ENCODE measurements at places on chromosomes 3 and 15.

GRCh38 chr15:98196371-98196770, 235.9 kb downstream of the ARRDC4 start:
- no peak for DNase-seq

GRCh38 chr15:44956388-44956787, at the start of gene TERB2:
Gene TERB2, plus strand, starts transcription at chr15:44956687. Its CDS starts 32 bp downstream, at chr15:44956719.
- no peak for DNase-seq

GRCh38 chr15:99584081-99584600, 18.4 kb downstream of the MEF2A start:
- no peak for DNase-seq

- DNase-seq = no peak
Observed at GRCh38 chr3:35187908-35188307, 451.4 kb upstream of the ARPP21 start.

DNA sequence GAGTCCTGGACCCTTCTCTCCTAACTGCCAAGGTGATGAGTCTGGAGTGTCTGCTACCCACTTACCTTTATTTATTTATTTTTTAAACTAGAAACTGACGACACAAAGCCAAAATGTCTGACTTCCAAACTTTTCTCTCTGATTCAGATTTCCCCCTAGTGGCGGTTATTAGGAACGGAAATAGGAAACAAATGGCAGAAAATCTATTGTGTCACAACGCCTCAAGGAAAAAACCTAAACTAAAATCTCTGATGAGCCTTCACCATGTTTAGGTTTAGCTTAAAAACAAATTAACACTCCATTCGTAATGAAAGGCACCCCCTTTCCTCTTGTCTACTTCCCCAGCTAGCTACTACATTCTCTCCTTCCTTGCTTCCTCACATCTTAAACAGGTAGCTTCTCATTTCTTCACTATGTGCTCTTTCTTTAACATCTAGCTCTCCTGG, 94.0 kb upstream of the MEX3B start:
- DNase-seq = no peak

DNA sequence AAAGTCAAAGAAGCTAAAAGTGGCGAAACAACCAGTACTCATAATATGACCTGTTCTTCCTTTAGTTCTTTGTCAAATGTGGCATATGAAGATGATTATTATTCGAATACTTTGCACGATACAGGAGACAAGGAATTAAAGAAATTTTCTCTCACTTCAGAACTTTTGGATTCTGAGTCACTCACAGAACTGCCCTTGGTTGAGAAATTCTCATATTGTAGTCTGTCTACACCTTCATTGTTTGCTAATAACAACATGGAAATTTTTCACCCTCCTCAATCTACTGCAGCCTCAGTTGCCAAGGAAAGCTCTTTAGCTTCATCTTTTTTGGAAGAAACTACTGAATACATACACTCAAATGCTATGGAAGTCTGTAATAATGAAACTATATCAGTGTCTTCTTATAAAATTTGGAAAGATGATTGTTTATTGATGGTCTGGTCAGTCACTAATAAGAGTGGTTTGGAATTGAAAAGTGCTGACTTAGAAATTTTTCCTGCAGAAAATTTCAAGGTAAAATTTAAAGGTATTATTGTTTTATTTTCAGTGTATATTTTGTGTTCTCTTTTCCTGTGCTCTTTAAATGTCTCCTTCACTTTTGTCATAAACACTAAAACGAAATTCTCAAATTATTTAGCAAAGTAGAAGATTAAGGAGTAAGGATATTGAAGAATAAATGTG, 89.0 kb downstream of the AP4E1 start:
- no peak for DNase-seq

GRCh38 chr15:83356501-83357399, 72.3 kb upstream of the BNC1 start:
- no peak for DNase-seq

GRCh38 chr3:76827701-76828226, 212.1 kb upstream of the ROBO2 start:
- no peak for DNase-seq

GRCh38 chr3:177703788-177704187, 506.5 kb upstream of the TBL1XR1 start:
- DNase-seq = no peak

DNA sequence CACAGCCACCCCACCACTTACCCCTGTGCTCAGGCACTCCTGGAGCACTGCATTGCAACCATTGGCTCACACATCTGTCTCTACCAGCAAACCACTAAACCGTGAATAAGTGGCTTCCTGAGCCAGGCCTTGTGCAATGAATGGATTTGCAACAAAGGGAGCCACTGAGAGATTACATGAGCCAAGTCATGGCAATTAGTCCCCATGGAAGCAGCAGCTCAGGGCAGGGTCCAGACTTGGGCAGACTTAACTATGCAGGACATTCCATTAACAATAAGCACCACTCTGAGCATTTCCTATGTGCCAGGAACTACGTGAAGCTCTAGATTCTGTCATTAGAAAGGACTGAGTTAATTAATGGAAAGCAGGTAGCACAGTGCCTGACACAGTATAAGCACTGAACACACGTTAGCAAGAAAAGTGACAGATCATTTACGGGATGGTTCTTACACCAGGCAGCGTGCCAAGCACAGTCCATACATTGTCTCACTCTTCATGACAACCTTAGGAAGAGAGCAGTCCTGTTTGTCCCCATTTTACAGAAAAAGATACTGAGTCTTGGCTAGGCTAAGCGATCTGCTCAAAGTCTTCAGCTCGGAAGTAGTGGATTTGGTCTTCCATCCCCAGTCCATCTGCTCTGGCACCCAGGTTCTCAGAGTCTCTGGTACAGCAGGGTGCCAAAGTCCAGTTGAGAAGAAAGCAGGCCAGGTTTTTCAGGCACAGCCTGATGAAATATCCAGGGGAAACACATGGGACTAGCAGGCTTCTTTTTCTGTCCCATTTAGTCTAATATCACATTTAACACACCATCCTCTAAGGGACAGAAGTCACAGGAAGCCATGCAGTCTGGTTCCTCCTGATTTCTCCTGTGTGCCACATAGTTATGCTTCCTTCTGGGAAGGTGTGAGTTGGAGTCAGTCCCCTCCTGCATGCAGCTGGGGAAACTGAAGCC, 44.1 kb downstream of the LIPC start:
- no peak for DNase-seq

DNA sequence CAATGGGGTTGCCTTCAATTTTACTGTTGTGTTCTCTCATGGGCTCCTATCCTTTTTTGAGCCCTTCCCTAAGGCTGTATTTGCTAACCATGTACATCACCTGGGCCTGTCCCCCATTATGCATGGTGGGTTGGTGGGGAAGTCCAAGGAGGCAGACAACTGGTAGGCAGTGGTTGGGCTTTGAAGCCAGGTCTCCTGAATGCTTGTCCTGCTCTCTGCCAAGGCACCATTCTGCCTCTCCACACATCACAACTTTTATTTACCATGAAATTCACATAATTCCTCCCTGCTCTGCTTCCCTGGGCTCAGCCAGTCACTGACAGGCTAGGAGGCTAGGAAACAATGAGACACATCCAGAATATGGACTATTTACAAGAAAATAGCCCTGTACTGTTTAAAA, 41.0 kb upstream of the COPB2 start:
- no peak for DNase-seq

DNA sequence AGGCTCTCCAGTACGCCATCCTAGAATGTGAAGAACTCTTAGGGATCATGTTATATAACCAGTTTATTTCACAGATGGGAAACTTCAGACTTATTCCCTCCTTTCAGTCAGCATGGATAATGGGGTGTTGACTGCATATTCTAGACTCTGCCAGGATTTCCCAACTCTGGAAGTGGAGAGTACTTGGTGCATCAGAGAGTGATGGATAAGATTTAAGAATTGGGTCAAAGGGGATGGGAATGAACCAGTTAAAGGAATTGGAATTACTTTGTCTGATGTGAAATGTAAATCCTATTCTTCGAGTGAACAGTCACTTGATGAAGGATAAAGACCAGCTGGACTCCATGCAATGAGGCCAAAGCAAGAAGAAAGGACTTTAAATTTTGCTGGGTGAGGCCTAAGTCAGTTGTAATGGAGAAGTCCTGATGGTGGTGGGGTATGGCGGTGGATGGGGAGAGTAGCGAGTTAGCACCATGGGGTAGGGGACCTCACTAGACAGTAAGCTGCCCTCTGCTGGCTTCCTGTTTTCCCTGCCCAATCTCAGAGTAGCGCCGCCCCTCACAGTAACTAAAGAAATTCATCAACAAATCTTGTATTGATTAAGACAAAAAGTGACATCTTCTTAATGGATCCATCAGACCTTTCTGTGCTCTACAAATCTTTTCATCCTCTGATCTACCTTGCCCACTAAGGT, 7.3 kb upstream of the CACNA1D start:
- no peak for DNase-seq

- no peak for DNase-seq
Observed at GRCh38 chr3:46664188-46664970, 29.1 kb downstream of the ALS2CL start.

- DNase-seq = no peak
Observed at GRCh38 chr15:28147801-28148200, 48.7 kb upstream of the OCA2 start.

DNA sequence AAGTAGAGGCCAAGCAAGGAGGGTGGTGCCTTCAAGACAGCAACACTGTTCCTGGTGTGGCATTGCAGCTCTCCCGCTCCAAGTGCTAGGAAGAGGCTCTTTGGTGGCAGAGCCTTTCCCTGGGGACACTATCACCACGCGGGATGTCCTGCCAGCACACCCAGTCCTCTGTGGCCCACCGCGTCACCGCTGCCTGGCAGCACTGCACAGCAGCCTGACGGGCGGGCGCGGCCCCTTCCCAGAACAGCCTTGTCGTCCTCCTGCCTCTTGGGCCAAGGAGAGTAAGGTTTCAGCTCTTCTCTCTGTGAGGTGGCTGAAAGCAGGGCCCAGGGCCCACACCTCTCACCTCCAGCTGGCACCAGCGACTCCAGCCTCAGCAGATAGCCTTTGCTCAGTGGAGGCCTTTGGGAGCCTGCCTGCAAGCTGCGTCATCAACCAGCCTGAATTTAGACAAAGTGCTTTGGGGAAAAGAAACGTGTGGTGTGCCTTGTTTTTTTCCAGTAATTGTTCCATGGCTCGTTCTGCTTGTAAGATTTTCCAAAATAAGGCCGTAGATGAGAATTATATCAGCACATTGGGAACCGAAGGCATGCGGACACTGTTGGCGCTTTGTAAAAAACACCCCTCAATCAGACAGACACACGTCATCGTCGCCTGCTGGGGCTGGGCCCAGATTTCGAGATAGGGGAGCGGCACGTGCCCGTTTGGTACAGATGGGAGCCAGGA, 65.0 kb downstream of the AAGAB start:
- DNase-seq = no peak

- no peak for DNase-seq
Observed at GRCh38 chr15:77384589-77385359, 35.1 kb downstream of the PEAK1 start.

- DNase-seq = no peak
Observed at GRCh38 chr15:100812802-100813201, 66.8 kb upstream of the ALDH1A3 start.

DNA sequence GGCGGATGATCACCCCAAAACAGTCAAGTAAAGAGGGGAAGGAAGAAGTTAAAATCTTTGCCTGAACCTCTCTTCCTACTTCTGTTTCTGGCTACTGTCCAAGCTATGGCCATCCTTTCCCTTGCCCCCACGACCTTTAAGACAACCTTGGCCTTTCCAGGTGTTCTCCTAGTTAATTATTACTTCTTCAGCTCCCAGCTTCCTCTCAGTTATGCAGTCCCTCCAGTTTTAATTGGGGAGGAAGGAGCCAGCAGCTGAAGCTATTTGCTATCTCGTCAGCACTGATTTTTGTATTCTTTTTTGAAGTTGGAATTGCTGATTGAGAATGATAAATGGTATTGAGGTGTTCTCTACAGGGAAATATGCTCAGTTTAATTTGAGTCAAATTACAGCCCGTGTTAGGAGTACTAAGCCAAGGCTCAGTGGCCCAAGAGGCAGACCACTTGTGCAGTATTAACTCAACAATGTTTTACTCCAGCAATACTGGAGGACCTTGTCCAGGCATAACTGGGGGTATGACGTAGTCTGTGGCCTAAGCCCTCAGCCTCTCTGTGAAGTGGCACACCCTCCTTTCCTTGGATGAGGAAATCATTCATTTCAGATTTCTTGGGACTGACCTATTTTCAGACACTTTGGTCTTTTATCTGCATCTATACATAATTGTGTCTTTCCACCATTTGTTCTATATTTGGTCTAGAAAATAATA, 336.9 kb downstream of the SLC9A9 start:
- no peak for DNase-seq

DNA sequence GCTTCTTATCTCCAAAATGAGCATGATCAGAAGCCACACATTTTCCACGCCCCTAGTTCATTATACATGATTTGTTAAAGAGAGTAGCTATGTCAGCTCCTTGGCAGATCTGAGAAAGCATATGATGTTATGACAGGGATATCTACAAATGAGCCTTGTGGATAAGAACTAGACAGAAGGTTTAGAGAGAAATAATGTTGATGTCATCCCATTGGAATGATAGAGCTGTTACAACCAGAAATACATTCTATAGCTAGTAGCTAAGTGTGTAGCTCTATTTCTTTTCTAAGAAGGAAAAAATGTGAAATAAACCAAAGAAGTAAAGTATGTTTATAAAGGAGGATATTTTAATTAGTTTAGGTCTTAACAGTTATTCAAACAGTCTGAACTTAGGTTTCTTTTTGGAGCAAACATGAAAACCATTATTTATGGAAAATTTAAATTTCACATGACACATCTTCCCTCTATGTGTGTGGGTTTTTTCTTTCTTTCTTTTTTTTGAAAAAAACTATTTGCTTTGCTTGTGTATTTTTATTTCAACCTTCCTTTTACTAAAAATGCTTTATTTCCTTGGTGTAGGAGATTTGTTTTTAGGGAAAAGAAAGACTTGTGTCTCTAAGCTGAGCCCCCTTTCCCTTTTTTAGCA, 167.7 kb downstream of the GHSR start:
- DNase-seq = peak; percentile 58

DNA sequence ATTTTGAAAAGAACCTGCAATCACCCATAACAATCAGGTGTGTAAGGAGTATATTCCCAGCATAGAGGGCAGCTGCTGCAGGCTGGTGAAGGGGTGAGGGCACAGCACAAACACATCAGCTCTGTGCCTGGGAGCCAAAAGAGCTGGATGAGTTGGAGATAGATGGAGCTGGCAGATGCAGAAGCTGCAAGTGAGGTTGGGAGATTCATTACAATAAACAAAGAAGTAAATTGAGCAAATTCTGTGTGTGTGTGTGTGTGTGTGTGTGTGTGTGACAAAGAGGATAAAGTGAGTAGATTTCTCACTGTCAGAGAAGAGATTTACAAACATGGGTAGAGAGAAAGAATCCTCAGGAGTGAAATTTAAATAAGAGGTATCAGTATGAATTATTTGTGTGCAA, 994.7 kb downstream of the EPHA3 start:
- no peak for DNase-seq

GRCh38 chr3:188390775-188391443, 237.0 kb downstream of the LPP start:
- no peak for DNase-seq

DNA sequence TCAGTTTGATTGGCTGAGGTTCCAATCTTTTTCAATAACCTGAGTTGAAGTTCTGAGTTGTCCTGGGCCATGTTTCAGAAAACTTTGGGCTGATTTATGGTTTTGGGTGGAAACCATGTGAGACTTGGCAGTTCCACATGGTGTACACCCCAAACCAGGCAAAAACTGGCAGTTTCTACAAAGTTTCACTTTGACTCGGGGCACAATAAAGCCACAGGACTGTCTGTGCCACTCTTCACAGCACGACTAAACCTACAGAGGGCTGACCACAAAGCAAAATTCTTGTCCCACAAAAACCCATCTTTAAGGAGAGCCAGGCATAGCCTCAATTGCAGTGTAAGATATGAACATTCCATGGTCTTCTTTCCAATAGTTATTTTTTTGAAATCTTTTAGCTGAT, 155.0 kb downstream of the DUT start:
- no peak for DNase-seq
